ENCODE measurements at places on chromosomes 7 and 10.

DNA sequence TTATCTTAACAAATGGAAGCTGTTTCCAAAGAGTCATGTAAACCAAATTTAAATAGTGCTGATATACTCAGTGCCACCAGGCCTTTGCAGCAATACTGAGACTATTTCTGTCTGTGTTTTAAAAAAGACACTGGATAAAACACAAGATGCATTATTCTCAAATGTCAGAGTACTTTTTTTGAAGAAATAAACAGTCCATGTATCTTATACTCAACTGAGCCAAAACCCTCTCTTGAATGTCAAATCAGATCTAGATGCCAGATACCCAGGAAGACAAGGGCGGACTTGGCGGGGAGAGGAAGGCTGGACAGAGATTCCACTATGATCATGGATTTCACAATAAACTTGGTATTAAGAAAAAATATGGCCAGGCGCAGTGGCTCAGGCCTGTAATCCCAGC is 127.6 kb downstream of the COBL start:
- no peak for DNase-seq

- no peak for DNase-seq
These were observed 60.6 kb upstream of the MSMB start for GRCh38 chr10:46106410-46107255.

- no peak for DNase-seq
These were observed 118.0 kb upstream of the PRSS58 start for GRCh38 chr7:142375710-142376313.

GRCh38 chr7:4882169-4883032 is 1.1 kb downstream of the RADIL start:
- no peak for DNase-seq

GRCh38 chr7:96701258-96701657 is 8.4 kb downstream of the SEM1 start:
- no peak for DNase-seq

Measured in activated naive CD4-positive, alpha-beta T cell (primary cell).